ENCODE measurements at places on chromosomes 5 and 9.

- DNase-seq, result no peak
These were observed 82.8 kb downstream of the CRB2 start for GRCh38 chr9:123438821-123439220.

- DNase-seq, result no peak
These were observed 304.4 kb upstream of the SMC2 start for GRCh38 chr9:103789686-103790085.

GRCh38 chr5:56106837-56107236 is 112.1 kb upstream of the IL6ST start:
- no peak for DNase-seq

DNA sequence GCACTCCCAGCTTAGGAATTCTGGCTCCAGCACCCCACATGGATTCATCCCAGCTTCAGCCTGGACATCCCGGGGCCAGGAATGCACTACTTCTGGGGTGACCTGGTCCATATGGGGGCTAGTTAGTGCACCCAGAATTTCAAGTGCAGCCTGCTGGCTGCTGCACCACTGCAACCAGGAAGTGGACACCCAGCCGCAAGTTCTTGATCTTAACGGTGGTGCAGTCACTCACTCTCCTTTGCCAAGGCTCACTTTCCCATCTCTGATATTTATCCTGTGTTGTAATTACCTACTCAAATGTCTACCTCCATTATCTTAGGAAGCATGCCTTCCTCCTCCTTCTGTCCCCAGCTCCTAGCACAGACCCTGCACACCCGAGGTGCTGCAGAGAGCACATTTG is 26.2 kb upstream of the RAB14 start:
- no peak for DNase-seq

DNA sequence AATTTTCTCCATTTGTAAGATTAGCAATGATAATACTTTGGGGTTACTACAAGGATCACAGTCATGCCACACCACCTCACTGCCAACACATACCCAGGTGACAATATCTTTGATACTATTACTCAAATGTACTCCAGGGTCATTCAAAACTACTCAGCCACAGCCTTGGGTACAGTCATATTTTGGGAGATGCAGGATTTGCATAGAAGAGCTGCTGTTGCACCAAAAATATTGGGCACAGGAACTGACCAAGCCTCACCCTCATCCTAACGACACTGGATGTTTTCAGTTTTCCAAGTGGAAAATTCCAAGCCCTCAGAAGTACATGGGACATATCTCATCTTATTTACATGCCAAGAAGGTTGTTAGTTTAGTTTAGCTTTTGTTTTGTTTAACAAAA is 120.9 kb upstream of the C6 start:
- DNase-seq, result no peak

DNA sequence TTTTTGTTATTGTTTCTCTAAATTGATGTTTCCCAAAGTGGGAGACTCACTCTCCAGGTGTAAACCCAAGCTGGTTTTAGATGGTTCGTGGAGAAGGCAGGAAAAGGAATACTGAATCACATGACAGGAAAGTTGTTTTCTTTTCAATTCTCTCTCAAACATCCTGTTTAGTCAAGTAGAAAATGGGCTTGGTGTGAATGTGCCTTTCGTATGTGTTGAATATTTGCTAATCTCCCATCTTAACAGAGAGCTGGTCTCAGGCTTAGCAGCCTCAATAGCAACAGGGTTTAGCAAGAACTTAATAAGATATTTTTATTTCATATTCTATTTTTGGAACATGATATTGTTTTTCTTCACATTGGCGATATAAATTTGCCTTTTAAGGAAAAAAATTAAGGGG is 119.7 kb downstream of the INSYN2B start:
- no peak for DNase-seq

DNA sequence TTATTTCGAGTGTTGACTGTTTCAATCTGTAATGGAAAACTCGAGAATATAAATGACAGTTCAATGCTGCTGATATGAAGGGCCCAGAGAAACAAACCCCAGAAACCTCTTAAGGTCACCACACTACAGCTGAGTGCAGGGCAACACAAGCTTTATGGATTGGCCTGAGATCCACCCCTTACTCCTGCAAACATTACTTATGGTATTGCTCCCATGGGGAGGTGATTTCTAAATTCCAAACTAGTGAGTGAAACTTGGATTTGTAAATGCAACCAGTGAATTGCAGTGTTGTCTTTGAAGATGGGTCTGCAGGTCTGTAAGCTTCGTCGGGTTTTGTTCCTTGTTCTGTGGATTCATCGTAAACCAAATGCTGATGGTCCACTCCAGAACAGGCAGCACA is 85.4 kb downstream of the NTRK2 start:
- no peak for DNase-seq

GRCh38 chr9:28951945-28952344 is 1378.7 kb upstream of the C9orf72 start:
- DNase-seq, result no peak

DNA sequence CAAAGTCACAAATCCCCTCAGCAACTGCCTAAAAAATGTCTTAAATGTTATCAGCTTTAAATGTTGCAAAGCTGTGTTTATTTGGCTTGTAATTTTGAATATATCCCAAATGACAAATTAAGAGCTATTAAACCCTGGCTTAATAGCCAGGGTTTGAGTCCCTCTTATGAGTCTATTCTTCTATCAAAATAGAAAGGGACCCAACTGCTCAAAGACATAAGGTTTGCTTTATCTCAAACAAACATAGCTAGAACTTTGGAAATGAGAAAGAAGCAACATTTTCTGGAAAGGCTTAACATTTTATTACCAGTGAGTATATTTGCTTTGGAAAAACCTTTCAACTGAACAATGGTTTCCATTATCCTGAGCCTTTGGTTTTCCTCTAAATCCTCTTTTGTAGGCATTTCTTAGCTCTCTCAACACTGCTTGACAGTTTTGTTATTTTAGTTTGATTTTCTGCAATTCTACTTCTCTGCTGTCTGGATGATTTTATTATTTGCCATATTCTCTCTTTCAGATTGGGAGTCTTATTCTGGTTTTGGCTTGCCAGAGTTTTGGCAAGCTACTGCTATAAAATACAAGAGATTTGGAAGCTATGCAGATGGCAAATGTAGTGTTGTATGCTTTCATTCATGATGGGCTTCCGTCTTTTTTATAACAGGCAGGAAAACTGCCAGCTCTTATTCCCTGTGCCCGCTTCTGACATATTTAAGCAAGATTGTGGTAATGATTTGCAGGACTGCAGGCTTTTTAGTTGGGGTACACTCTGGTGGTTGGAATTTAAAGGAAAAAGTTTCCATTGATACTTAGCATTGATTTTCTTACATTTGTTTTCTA is 734.9 kb downstream of the DTWD2 start:
- DNase-seq, result no peak

DNA sequence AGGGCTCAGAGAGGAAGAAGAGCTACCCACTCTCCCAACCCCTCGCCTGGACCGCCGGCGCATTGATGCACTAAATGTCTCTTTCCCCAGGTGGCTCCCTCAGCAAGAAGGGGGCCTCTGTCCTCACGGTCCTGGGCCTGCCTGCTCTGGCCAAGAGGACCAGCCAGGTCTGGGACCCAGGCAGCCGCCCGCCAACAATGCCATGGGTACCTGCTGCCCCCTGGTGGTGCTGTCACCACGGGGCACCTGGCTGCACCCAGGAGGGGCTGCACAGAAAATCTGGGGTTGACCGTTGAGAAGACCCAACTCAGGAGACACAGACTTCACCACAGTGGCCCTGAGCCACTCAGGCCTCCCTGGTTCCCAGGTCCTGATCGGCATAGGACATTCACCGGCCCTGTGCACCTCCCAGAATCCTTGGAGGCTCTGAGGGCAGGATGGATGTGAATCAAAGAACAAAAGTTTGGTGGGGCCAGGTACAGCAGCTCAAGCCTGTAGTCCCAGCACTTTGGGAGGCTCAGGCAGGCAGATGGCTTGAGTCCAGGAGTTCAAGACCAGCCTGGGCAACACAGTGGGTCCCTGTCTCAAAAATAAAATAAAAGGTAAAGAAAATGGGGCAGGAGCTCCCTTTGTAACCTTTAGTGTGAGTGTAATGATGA is 2.4 kb upstream of the VAV2 start:
- DNase-seq, result peak; percentile 67

- DNase-seq, result no peak
These were observed 22.5 kb downstream of the FGD3 start for GRCh38 chr9:92969516-92970466.

GRCh38 chr9:81980568-81980967 is 8.0 kb upstream of the SPATA31D1 start:
- DNase-seq, result no peak

GRCh38 chr9:28600226-28600625 is 1026.9 kb upstream of the C9orf72 start:
- no peak for DNase-seq

DNA sequence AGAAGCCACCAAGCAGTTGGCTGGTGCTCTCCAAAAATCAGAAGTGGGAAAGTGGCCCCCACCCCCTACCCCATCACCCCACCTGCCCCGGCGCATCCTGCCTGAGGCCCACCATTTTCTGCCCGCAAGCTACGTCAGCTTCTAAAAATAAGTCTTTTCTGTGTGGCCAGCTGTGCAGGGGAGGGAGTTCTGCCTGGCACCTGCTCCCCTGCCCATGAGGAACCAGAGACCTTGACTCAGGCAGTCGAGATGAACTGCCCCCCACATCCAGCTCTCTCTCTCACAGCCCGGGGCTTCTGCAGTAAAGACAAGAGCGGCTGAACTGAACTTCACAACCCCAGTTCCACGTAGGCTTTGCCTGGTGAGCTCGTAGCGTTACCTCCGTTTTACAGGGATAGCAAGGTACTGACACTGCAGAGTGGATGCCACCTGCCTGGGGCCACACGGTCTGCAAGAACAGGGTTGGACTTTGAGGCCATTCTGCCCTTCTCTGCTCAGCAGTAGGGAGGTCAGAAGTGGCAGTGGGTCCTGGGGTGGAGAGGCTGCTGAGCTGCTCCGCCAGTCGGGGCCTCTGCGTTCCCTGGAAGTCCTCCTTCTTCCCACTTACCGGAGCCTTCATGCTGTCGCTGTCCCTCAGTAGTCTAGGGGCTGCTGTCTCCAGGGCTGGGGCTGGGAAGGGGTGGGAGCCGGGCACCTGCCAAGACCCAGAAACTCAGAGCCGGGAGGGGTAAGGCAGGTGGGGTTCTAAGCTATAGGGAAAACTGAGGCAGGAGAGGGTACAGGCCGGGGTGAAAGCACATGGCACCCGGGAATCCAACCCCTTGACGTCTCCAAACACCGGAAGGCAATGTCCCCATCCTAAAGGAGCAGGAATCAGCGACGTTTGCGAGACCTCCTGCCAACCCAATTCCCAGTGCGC is 781 bp downstream of the ST6GALNAC4 start:
- no peak for DNase-seq

DNA sequence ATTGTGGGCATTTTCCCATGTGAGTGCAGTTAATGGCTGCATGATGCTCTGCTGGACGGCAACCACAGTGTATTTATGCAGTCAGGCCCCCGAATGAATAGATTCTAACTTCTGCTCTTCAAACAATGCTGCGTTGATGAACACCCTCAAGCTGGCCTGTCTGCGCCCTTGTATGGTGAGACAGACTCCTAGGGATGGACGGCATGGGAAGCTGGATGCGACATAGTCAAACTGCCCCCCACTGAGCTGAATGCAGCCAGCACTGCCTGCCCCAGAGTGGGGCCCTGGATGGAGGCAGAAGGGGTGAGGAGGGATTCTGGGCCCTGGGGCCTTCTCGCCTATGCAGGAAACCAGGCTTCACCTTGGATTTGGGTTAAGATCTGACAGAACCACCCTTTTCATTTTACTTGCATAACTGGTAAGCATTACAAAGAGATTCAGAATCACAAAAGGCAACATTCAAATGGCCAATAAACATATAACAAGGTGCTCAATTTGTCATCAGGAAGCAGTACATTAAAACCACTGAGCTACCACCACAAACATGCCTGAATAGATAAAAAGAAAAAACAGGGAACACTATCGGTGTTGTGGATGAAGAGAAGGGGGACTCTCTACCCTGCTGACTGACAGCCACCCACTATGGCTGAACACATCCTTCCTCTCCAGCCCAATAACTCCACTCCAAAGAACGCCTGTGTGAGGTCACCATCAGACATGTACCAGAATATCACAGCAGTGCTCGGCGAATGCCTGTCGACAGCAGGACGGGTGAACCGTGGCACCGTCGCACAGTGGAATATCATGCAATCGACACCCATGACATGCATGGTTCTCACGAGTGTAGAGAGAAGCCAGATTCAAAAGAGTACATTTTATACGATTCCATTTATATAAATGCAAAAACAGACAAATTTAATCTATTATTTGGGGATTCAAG is 79.1 kb downstream of the RAPGEF1 start:
- peak; percentile 17 for DNase-seq

- DNase-seq, result no peak
These were observed 6.6 kb upstream of the AOPEP start for GRCh38 chr9:94719878-94720277.

- DNase-seq, result no peak
These were observed 349.1 kb downstream of the TMEM232 start for GRCh38 chr5:110377361-110377760.

DNA sequence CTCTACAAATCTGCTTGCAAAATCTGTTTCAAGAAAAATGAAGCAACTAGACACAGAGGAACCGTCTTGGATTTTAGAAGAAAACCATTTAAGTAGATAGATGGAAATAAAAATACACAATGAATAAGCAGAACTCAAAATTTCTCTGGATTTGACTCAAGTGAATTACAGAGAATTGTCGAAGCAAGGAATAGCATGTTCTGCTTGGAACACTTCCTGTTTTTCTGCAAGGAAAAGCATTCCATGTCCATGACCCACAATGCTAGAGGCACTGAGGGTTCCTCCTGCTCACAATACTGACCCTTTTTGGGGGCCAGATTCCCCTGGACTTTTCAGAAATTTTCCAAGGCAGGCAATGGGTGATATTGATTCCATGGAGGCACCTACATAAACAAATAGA is 29.8 kb downstream of the PRUNE2 start:
- DNase-seq, result no peak

GRCh38 chr5:15533129-15533893 is 33.3 kb downstream of the FBXL7 start:
- DNase-seq, result no peak

GRCh38 chr5:17118631-17119030 is 98.8 kb upstream of the BASP1 start:
- DNase-seq, result peak; percentile 43

GRCh38 chr9:129078691-129079503 is 2.0 kb upstream of the DOLPP1 start:
- DNase-seq, result no peak

DNA sequence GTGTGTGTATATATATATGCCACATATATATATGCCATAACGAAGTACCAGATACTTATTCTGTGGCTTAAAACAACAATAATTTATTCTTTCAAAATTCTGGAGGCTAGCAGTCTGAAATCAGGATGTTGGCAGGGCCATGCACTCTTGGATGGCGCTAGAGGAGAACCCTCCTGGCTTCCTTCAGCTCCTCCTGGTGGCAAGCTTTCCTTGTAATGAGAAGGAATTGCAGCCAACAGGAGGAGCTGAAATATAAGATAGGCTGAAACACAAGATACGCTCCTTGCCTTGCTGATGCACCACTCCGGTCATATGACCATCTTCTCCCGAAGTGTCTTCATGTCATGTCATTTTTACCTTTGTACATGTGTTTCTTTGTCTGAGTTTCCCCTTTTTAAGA is 368.1 kb upstream of the CTNND2 start:
- no peak for DNase-seq
